ENCODE measurements at places on chromosomes 11 and 22.

DNA sequence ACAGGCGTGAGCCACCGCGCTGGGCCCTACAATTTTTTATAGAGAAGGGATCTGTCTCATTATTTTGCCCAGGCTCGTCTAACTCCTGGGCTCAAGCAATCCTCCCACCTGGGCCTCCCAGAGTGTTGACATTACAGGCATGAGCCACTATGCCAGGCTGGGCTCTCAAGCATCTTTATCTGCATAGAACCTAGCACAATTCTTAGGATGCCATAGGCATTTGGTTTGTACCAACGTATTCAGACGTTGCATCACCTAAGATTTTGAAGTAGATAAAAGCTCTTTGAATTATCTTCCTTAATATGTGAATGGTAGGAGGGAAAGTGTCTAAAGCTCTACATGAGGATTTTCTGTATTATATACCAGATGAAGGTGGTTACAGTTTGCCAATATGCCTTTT, 30.5 kb downstream of the RTN3 start:
- no peak for DNase-seq

DNA sequence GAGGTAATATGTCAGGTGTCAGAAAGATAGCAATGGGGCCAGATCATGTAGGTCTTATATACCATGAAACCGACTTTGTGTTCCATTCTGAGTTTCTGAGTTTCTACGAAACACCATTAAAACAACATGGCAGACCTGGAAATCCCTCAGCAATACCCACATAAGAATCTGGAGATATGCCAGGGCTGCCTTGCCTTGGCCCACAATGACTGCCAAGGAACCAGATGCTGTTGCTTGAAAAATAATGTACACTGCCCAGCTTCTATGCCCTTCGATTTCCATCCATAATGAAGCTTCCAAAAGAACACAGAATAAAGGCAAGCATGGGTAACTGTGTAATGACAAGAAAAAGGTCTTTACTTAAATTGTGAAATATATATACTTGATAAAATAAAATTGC, 277.4 kb downstream of the SOX6 start:
- DNase-seq, result no peak

GRCh38 chr11:368414-369335, 624 bp upstream of the B4GALNT4 start:
- DNase-seq, result no peak

- DNase-seq, result no peak
These were observed 18.4 kb downstream of the GRIK4 start for GRCh38 chr11:120529911-120530310.

- DNase-seq, result peak; percentile 89
These were observed 553 bp downstream of the PATZ1 start for GRCh38 chr22:31345331-31346254.

DNA sequence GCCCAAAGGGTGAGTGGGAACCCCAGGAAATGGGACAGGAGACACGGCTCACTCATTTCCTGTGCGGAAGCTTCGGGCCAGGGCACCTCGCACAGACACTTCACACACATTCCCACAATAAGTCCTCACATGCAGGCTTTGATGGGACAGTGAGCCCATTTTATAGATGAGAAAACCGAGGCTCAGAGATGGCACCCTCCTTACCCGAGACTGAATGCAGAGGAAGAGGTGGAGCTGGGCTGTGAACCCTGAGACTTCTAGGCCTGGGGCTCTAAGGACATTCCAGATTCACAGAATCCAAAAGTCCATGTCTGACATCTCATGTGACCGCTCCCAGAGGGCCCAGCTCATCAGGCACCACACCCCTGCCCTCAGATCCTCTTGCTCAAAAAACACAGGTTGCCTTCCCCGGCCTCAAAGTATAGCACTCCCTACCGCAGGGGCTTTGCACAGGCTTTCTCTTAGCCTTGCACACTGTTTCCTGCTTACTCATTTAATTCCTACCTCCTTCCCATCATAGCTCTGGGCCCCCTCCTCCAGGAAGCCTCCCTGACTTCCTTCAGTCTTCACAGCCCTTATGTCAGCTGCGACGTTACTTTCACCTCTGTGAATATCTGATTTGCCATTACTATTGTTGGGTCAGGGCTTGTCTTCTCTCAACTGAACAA, 57.1 kb upstream of the TCF20 start:
- no peak for DNase-seq

DNA sequence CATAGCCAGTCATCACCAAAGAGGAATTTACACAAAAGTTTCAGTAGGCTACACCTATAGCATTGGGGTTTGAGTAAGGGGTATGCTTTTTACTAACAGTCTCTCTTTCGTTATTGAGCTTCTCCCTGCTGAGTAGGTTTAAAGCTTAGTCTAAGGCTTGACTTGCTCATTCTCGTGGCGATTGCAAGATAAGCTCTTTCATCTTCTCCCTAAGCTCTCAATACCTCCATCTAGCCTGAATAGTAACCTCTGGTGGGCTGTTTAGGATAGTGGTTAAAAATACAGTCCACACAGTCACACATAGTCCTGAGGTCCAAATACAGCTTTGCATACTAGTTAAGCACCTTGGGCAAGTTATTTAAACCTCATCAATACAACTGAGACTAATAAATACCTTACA, 65.6 kb downstream of the IMMP1L start:
- no peak for DNase-seq
